ENCODE measurements at places on chromosomes 7 and 10.

DNA sequence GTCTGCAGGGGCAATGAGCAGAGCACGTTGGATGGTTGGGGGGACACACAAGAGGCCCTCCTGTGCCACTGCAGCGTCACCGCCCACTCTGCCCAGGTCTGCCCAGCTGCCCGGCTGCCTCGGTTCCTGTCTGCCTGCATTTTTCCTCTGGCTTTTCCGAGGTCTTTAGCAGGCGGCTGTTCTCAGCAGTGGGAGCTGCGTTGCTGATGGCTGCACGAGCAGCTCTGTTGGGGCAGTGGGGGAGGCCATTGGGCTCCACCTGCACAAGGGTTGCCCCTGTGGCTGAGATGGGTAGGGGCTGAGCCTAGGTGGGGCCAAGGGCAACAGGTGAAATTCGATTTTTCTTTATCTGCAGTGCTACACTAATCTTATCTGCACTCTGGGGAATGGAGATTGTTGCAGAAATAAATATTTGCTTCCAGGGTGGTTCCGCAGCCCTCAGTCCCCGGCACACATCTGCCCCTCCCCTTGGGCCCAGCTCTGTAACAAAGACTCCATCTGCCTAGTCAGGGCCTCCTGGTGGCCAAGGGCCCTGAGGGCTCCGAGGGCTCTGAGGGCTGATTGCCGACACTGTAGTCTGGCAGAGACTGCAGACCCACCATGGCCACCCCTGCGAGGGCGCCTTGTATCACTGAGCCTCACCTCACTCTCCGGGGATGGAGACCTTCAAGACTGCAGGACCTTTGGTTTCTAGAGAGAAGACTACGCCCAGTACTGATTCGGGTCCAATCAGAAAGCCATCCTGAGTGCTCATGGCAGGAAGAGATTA is 141.7 kb upstream of the SHH start:
- no peak for DNase-seq

DNA sequence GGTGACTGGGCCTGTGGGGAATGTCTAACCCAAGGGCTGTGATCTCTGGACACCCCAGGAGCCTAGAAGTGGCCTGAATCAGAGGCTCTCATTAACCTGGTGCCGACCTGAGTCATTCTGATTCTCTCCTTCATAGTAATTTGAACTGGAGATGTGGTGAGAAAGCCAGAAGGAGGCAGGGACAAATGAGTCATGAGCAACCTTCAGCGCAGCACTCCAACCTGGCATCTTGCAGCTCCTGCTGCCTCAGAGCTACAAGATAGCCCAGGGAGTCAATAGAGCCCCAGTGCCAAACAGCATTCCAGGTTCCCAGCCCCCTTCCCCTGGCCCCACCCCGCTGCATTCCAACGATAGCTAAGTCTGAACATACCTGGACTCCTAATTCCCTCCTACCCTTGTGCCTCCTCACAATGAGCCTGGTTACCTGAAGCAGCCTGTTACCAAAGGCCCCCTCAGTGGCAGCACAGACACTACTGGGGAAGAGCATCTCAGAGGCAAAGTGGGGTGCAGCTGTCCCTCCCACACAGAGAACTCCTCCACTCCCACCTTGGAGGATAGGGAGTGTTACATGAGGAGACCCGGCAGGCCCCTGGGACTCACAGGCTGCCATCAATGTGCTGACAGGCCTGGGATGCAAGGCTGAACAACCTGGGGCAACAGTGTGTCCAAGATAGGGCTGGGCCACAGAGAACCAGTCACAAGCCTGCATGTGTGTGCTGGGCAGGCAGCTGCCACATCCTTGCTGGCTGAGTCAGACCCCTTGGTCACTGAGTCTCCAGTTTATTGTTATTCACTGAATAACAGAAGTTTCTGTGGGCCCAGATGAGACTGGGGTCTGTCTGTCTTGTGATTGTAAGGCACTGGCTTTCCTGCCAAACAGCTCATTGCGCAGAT is 76.8 kb upstream of the LEP start:
- DNase-seq: no peak

- DNase-seq: peak; percentile 45
Observed at GRCh38 chr7:2521952-2522591, 2.5 kb downstream of the LFNG start.

- DNase-seq: no peak
Observed at GRCh38 chr7:27767374-27767773, 27.4 kb downstream of the TAX1BP1 start.

DNA sequence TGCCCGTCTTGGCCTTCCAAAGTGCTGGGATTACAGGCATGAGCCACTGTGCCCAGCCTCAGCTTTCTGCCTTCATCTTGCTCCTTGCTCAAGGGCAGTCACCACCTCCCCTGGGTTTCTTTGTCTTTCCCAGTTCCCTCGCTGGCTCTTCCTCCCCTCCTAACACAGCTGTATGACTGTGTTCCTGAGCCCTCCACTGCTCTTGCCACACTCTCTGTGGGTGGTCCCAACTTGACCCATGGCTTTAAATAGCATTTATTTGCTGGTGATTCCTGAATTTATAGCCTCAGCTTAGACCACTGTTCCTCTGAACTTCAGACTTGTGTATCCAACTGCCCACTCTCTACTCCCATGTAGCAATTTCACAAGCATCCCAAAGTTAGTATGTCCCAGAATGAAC is 181.3 kb downstream of the BAMBI start:
- DNase-seq: no peak

DNA sequence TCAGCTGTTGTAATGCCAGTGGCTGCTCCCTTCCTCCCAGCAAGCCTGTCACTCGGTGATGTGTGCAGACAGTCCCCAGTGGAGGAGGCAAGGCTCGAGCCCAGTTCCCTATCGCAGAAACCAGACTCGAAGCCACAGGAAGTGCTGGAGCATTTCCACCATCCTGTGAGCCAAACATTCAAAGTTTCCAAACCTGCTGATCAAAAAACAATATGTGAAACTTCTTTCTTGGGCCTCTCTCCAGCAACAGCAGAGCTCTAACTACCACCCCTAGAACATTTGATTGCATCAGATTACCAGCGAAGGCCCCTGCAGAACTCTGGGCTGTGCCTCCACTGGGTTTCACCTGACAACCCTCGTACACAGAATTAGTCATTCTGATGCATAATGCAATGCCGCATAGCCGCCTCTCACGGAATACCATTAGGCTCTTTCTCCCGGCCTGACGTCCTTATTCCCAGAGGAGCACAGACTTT is 94.0 kb downstream of the ELMO1 start:
- DNase-seq: peak; percentile 42

- DNase-seq: no peak
Observed at GRCh38 chr7:127258111-127258510, 5.4 kb upstream of the GRM8 start.

DNA sequence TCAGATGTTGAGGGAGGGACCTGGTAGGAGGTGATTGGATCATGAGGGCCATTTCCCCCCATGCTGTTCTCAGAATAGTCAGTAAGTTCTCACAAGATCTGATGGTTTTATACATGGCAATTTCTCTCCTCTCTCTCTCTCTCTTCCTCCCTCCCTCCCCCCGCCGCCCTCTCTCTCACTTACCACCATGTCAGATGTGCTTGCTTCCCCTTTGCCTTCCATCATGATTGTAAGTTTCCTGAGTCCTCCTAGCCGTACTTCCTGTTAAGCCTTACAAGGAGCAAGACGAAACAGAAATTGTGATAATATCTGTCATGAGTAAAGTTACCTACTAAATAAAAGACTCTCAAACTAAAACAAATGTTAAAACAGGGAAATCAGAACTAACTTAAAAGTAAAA is 19.9 kb upstream of the GPR141 start:
- DNase-seq: no peak

DNA sequence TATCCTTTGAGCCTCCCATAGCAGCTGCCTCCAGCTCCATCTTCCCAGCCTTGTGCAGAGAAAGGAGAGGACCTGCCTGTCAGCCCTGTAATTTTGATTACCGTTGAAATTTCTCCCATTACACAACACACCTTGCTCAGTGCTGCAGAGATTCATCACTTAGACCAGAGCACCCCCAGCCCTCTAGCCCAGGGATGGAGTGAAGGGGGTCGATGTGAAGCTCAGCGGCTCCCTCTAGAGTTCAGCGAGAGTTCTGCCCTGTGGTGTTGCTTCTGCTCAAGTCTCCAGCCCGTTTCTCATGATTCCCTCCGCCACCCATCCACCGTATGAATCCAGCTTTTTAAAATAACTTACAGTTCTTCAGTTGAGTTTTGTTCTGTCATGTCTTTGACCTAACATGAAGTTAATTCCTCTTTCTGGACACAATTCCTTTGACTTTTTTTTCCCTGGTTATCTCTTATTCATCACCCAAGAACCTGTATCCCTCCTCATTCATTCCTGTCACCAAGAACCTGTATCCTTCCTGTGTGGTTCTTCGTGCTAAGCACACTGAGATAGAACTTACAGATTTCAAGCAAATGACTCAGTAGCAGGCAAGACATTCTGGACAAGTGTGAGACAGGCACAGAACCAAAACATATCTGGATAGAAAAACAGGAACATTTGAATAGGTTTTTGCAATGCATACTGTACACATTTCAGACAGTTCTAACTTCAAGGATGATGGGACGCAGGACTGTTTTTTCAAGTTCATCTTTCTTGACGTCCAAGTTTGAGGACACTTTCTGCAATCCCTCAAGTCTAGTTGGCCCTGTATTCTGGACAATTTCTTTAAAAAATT is 35.0 kb upstream of the ZNF32 start:
- DNase-seq: no peak

- DNase-seq: no peak
Observed at GRCh38 chr7:147818317-147818716, 772.2 kb upstream of the C7orf33 start.

GRCh38 chr10:5692461-5693358 is 8.1 kb downstream of the TASOR2 start:
- DNase-seq: peak; percentile 26

GRCh38 chr10:60399328-60399727 is 9.7 kb upstream of the ANK3 start:
- DNase-seq: no peak

GRCh38 chr7:30027740-30028215 is 434 bp upstream of the PLEKHA8 start:
- DNase-seq: no peak

- no peak for DNase-seq
Observed at GRCh38 chr10:29199339-29199738, 89.5 kb upstream of the LYZL1 start.

DNA sequence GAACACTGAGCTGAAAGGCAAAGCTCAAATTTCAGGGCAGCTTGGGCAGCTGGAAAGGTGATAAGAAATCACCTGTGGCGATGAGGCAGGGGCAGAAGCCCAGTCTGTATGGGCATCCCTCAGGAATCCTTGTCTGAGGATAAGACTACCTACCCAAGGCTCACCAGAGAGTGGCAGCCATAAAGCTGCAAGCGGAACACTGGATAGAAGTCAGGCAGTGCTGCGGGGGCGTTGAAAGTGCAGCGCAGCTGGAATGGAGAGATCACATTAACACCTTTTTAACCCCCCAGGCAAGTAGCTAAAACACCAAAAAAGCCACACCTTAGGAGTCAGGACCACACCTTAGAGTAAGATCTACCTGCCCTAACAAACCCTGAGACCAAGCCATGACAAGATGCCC is 38.2 kb downstream of the ABCB5 start:
- no peak for DNase-seq

DNA sequence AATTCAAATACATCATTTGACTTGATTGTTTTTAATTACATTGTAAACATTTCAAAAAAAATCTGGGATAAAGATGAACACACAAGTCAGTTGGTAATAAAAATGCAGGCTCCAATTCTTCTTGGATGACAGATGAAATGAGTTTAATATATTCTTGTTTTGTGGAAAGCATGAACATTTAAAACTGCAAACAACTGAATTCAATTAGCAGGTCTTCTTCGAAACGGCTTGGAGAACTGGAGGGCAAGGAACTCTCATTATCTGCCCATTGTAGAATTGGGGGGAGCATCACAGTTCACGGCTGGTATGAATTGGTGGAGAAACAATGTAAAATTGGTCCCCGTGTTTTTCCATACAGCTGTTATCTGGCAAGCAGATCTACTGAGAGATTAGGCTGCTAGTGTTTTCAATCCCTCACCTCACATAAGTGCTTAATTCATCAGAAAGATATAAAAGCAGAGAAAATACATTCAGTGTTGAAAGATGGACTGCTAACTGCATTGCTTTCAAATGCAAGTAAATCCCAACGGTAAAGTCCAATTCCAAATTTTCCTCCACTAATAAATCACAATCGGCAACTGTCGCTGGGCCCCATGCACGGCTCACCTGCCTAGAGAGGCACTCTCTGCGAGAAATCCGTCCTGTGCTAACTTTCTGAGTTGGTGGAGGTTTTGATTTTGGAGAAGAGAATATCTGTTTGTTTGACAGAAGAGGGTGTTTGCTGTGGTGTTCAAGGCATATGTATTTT is 199.5 kb downstream of the ZNF438 start:
- no peak for DNase-seq

- DNase-seq: no peak
Observed at GRCh38 chr7:84060760-84061261, 133.8 kb downstream of the SEMA3A start.

DNA sequence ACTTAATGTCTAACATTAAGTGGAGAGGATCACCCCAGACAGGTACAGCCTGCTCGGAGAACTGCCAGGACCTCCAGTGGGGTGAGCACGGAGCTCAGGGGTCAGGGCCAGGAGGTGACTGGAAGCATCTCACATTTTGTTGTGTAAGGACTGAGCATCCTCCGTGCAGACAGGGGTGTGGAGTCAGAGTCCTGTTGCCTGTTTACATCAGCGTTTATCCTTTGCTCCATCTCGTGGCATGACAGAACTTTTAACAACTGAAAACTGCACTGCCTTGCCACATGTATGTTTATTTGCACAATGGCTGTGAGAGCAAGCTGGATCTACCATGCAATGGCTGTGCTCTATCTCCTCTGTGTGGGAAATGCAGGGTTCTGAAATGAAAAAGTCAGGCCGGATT is 175.4 kb upstream of the AKR1E2 start:
- DNase-seq: no peak

DNA sequence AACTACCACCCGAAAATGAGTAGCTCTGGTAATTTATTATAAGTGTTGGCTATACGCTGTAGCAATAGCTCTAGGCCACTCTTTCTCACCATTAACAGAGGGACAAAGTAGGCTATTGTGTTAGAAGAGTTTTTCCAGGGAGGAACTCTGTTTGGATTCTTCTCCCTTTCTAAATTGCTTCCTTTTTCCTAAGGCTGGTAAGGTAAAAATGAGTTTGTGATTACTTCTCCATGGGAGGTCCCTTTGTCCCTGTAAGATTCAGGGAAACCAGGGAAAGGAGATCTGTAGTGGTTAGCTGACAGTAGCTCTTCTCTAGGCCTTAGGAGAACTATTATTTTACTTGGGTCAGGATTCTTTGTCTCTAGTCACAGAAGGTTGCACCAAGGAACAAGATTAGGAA is 23.2 kb upstream of the SEMA3E start:
- DNase-seq: no peak

GRCh38 chr10:113709221-113709838 is 29.6 kb downstream of the CASP7 start:
- no peak for DNase-seq

GRCh38 chr7:47046949-47047348 is 535.0 kb downstream of the TNS3 start:
- no peak for DNase-seq

Measured in stimulated activated CD4-positive, alpha-beta T cell treated with anti-CD3 and anti-CD28 coated beads, Interleukin-15, amount 100 ng/mL, for 1 hour (primary cell).